ENCODE measurements at places on chromosomes 2 and 18.
A peak's percentile ranks its signal among the peaks of the same experiment; 100 is the strongest.

- DNase-seq, result no peak
Measured at GRCh38 chr18:55012008-55012407, 52.7 kb upstream of the CCDC68 start.

DNA sequence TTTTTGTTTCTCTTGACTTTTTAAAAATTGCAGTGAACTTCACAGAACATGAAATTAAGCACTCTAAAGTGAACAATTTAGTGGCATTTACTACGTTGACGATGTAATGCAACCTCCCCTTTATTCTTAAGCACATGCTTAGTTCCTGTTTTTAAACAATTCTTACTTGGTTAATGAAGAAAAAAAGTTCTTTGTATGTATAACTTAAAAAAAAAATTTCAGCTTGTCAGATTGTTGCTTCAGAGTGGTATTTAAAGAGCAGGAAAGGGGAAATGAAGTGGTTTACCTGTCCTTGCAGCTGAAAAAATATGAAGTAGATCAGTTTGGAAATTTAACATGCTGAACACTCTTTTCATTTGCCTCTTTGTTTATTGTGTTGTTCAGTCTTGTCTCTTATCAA is 95.7 kb upstream of the RASGRP3 start:
- DNase-seq, result no peak

GRCh38 chr2:124804014-124804940 is 779.2 kb downstream of the CNTNAP5 start:
- DNase-seq, result peak; percentile 7

- DNase-seq, result no peak
Measured at GRCh38 chr2:43636621-43637020, 439 bp upstream of the PLEKHH2 start.

GRCh38 chr2:11122380-11122779 is 32.9 kb upstream of the SLC66A3 start:
- no peak for DNase-seq

DNA sequence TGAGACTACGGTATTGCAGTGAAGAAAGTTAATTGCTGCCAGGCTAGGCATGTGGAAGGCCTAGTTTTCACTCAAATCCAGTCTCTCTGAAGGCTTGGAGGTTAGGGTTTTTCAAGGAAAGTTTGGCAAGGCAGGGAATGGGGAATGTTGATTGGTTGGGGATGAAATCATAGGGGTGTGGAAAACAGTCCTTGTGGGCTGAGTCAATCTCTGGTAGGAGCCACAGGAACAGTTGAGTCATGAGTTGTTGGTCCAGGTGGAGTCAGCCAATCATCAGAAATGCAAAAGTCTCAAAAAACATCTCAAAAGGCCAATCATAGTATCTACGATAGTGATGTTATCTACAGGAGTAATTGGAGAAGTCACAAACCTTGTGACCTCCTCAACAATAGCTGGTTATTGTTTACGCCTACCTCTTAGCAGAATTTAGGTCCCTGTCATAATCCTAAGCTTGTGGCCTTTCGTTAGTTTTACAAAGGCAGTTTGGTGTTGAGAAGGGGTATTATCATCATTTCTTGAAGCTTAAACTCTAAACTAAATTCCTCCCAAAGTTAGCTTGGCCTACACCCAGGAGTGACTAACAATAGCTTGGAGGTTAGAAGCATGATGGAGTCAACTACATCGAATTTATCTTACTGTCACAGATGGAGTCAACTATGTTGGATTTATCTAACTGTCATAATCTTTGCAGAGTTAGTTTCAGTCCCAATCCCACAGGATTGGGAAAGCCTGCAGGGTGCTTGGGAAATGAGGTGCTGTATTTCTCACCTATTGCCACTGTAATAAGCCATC is 33.7 kb upstream of the APCDD1 start:
- DNase-seq, result no peak

- DNase-seq, result no peak
Measured at GRCh38 chr18:36709315-36709714, 119.5 kb downstream of the TPGS2 start.

DNA sequence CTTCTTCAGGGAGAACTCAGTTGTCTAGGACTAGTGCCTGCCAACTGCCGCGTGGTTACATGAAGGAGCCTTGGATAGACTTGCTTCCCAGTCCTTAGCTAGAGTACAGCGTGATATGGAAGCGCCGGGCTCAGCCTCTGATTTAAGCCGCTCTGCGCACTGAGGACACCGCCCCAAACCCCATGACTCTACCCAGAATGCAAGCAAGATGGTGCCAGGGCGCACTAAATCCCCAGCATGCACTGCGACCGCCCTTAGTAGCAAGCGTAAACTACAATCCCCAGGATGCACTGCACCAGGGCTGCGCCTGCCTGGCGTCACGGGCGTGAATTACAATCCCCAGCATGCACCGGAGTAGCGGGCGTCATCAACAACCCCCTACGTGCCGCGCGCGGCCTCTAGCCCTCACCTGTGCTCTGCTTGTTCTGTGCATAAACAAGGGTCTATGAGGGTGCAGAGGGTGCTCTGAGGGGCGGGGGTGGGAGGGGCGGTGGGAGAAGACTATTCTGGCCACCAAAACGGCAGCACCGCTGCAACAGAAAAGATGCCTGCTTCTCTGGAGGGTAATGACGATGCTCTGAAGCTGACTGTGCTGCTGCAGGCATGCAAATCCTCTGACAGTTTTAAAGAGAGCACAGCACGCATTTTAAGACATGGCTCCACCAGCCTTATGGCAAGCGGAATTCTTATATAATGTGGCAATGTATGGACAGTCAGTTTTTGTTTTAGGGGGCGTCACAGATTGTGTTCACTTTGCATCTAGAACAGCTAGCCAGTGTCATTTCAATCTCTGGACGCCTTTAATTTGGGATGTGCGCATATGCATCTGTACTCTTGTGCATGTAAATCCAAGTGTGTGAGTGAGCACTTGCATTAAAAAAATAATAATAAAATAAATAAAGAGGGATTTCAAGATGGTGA is 282.5 kb upstream of the MYT1L start:
- peak; percentile 37 for DNase-seq

- no peak for DNase-seq
Measured at GRCh38 chr2:211487733-211488132, 931.3 kb downstream of the CPS1 start.

Data from GM19239 (cell line).